ENCODE measurements at places on chromosomes 4 and X. TPM values are rescaled to one million over a fixed set of nuclear protein-coding genes. Genes with fewer than 3 reads are reported as not detected.

TEX13B gene
- total RNA-seq: not detected

GRCh38 chrX:120310861-120311726, at the start of gene TMEM255A:
TMEM255A (minus strand) TSS chrX:120311461; CDS start chrX:120311309, 152 bp downstream.
- DNase-seq: peak; percentile 2

- DNase-seq: no peak
Observed at GRCh38 chr4:184895012-184895695, 69.4 kb upstream of the ACSL1 start.

GRCh38 chr4:26685250-26685649, 101.4 kb downstream of the TBC1D19 start:
- DNase-seq: no peak

GAGE12H gene
- total RNA-seq: not detected

DNA sequence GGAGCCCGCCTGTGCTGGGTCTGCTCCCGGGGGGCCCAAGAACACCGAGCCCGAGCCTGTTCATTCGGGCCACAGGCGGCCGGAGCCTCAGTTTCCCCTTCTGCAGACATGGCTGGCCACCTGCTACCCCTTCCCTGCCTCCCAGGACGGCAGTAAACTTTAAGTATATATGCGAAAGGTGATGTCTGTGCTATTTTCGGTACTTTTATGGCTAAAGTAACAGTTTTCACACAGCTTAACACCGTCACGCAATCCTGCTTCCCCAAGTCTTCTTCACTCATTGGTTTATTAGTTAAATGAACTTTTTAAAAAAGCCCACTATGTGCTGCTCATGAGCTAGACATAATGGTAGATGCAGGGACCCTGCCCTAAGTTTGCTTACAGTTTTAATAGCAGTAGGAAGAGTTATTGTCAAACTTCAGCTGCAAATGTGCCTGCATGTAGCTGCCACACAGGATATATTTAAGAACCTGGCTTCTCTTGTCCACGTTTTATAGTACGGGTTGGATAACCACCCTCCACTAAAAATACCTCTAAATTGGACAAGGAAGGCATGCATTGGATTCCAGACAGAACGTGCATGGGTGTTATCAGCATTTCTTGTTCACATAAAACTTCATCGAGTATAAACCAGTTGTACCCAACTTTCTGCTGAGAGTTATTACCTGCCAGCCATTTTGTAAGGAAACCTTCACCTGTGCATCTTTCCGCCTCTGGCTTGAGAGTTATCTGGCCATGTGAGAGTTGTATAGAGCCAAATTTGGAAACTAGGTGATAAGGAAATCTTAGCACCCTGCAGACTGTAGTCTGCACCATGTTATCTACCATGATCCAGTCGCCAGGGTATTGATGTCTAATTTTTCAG, 741 bp downstream of the ANAPC4 start:
- no peak for DNase-seq

TMLHE gene
- total RNA-seq: 10.1 TPM

DNA sequence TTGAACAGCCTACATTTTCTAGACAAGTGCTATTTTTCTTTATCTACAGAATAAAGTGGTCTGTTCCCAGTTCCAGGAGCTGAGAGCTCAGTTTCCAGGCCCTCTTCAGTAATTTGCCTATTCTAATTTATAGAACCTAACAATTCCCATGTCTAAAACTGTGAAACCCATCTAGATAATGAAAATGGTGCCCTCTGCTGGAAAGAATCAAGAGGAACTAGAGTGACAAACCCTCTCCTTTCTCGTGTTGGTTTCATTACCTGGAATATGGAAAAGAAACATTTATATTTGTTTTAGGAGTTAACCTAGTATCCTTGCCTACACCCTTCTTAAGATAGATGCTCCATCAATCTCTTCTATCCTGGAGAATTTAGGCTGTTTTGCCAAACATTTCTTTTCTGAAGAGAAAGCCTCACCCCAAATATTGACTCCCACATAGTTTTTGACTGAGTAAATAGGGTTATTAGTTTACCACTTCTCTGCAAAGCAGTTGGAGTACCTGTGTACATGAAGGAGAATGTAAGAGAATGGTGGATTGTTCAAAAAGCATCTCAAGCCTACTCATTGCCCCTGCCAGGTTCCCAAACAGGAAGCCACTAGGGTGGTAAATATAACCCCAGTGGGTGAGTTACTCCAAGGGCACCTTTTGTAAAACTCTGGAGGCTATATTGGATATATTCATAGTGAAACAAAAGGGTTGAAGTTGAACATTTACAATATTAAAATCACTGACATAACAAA, 121.6 kb downstream of the RASL11B start:
- peak; percentile 57 for DNase-seq

TNIP2 gene
- total RNA-seq: 52.5 TPM

DNA sequence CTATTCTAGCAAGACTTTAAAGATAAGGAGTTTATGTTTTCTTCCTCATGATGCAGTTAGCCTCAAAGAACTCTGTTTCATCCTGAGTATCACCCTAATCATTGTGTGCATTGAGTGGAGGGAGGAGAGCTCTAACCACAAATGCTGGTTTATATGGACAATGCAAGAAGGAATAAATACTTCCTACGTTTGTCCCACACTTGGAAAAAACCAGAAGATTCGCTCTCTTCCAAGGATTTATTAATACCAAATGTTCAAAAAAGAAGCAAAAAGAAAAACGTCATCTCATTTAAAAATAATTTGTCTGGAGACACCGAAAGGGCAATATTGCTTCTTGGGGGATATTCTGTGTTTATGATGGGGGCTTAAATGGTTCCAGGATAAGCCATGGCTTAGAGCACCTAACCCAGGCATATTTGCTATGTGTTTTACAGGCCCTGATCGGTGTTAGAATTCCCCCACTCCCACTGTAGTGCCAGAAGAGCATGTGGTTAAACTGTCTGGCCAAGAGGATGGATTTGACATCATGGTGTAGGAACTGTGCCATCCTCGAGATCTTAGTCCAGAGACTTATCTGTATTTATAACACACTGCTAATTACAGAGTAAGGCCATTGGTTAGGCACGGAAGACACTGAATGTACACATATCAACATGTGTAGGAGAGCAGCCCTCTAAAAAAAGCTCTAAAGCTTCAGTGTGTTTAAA, 227.2 kb downstream of the ANK2 start:
- DNase-seq: no peak

GRCh38 chr4:154208424-154208823, 283.2 kb downstream of the DCHS2 start:
- DNase-seq: peak; percentile 48

DNA sequence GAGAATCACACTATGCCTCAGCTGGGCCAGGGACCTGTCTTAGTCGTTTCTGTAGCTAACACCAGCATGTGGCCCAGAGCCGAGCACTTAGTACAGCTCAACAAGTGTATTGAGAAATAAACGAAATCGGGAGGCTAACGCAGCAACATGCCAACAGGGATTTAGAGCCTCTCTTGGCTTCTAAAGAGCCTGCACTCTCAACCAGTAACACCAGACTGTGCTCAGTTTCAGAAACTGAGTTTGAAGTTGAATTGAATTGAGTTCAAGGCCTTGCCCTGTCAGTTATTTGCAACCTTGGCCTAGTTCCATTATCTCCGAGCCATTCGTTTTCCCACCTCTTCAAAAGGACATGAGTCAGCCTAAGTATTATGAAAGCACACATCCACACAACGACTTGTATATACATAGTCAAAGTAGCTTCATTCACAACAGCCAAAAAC, 71.3 kb upstream of the LDB2 start:
- DNase-seq: no peak

SGMS2 gene
- total RNA-seq: 80.2 TPM

DNA sequence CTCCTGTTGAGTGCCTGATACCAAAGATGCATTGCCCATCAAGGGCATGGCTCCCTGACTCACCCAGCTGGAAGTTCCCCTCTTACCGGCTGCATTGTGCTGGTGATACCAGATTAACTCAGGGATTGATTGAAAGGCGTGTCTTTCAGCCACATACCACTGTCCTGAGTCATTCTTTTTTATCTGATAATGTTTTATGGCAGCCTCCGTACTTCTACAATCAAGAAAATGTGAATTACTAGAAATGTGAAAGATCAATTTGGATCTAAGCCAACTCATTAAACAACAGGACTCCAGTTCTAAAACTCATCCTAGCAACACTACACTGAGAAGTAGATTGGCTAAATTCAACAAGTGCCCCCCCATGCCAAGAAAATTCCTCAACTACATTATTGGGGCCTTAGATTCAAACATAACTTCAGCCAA, 40.0 kb downstream of the TXK start:
- peak; percentile 44 for DNase-seq

GRCh38 chr4:872241-872981, 46.5 kb upstream of the CPLX1 start:
- no peak for DNase-seq

DNA sequence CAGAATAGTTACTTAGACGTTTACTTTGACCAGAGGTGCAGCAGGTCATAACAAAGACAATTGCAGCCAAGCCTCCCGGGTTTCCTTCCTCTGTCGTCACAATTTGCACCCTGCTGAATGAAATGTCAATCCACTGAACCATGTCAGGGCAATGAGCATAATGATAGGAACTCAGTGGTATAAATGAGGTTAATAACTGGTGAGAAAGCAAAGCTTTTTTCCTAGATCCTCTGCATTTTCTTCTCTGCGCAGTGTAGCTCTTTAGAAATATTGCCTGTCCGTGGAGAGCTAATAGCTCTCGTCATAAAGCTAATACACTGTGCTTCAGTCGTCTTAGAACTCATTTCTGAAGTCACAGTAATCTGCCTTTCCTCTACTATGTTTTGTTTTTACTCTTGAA, 1960.1 kb upstream of the ADGRL3 start:
- DNase-seq: no peak

DNA sequence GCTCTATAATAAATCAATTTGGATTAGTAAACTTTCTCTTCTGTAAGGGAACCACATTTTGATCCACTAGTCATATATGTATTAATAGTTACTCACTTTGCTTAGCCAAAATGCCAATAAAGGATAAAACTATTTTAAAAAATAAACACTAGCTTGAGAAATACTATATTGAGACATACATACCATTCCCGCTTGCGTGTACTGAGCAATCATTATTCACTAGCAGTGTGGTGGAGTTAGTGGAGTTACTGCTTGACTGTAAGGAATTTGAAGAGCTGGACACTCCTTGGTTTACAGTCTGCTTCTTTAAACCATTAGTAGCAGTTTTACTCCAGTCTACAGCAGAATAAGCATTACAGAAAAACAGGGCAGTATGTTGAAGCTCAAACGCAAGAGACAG, 10.8 kb upstream of the PHKA2 start:
- peak; percentile 60 for DNase-seq

GRCh38 chrX:26848511-26848910, 614.6 kb downstream of the PPP4R3C start:
- DNase-seq: peak; percentile 49

IL2RG gene
- total RNA-seq: not detected
